ENCODE measurements at places on chromosomes 7 and 10.

- no peak for DNase-seq
Observed at GRCh38 chr10:75428434-75429158, 2.8 kb upstream of the LRMDA start.

- DNase-seq, result no peak
Observed at GRCh38 chr10:91043173-91043910, 122.5 kb upstream of the ANKRD1 start.

- DNase-seq, result peak; percentile 39
Observed at GRCh38 chr7:74454925-74455288, 1.2 kb downstream of the GTF2IRD1 start.

- no peak for DNase-seq
Observed at GRCh38 chr10:20443094-20443493, 454.0 kb downstream of the NEBL start.

- DNase-seq, result no peak
Observed at GRCh38 chr10:33120700-33121099, 162.7 kb upstream of the ITGB1 start.
